ENCODE measurements at places on chromosomes 1 and 21.

- H3K4me1 ChIP-seq: peaks cover 16% of the 10 kb centered on the region
- H3K27ac ChIP-seq: no peak overlapping the region
- no peak for ATAC-seq
- no peak overlapping the region for H3K4me3 ChIP-seq
- no peaks in the 10 kb centered on the region for H3K36me3 ChIP-seq
- peaks cover 8% of the 10 kb centered on the region for H3K27me3 ChIP-seq
Measured at GRCh38 chr21:34034369-34035014, 38.9 kb upstream of the MRPS6 start.

- H3K27ac ChIP-seq: no peak overlapping the region
- no peak overlapping the region for H3K4me3 ChIP-seq
- H3K4me1 ChIP-seq: no peaks in the 10 kb centered on the region
- H3K27me3 ChIP-seq: peaks cover 15% of the 10 kb centered on the region
Measured at GRCh38 chr1:243964915-243965314, 86.2 kb upstream of the ZBTB18 start.

- no peaks in the 10 kb centered on the region for H3K36me3 ChIP-seq
- H3K27me3 ChIP-seq: no peaks in the 10 kb centered on the region
- ATAC-seq: peak; percentile 17
- no peak overlapping the region for H3K4me3 ChIP-seq
- no peaks in the 10 kb centered on the region for H3K4me1 ChIP-seq
- no peak overlapping the region for H3K27ac ChIP-seq
Measured at GRCh38 chr21:45768011-45768739, 124.7 kb downstream of the PCBP3 start.

DNA sequence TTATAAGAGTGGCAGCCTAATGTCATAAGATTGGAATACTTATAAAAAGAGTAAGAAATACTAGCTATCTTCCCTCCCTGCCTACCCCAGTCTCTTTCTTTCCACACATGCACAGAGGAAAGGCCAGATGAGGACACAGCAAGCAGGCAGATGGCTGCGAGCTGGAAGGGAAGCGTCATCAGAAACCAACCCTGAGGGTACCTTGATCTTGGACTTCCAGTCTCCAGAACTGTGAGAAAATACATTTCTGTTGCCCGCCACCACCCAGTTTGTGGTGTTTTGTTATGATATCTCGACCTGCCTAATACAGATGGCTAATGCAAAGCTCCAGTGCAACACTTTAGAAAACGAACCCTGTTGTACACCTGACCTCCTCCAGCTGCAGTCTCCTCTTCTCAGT, 2.3 kb upstream of the OR2C3 start:
- H3K36me3 ChIP-seq: no peaks in the 10 kb centered on the region
- no peak overlapping the region for H3K4me3 ChIP-seq
- no peak for ATAC-seq
- H3K27me3 ChIP-seq: peaks cover 32% of the 10 kb centered on the region
- H3K4me1 ChIP-seq: peaks cover 8% of the 10 kb centered on the region
- no peak overlapping the region for H3K27ac ChIP-seq

- ATAC-seq: no peak
- H3K36me3 ChIP-seq: peaks cover 37% of the 10 kb centered on the region
- no peaks in the 10 kb centered on the region for H3K27me3 ChIP-seq
- no peak overlapping the region for H3K4me3 ChIP-seq
- peaks cover 53% of the 10 kb centered on the region for H3K4me1 ChIP-seq
- H3K27ac ChIP-seq: no peak overlapping the region
Measured at GRCh38 chr1:53308506-53308905, 19.4 kb downstream of the LRP8 start.

DNA sequence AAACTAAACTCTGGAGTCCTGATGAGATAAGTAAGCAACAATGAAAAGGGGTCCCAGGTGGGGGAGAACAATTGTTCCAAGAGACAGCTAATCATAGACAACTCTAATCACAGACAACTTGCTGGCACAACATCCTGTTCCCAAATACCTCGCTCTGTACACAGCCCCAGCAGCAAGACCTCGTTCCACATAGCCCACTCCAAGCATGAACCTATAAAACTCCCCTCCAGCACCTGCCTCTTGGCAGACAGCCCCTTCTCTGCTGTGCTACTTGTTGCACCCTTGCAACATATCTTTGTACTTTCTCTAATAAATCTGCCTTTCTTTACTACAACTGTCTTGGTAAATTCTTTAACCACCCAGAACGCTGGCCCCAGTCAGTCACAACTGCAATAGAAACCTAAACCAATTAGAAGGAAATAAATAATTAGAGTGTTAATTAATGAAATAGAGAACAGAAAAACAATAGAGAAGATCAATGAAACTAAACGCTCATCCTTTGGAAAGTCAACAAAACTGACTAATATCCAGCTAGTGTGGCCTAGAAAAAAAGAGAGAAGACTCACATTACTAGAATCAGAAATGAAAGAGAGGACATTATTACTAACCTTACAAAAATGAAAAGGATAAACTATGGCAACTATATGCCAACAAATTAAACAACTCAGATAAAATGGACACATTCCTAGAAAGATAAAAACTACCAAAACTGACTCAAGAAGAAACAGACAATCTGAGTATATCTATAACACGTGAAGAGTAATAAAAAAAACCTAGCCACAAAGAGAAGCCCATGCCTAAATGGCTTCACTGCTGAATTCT, 36.1 kb downstream of the LRRC40 start:
- no peaks in the 10 kb centered on the region for H3K27me3 ChIP-seq
- H3K36me3 ChIP-seq: peaks cover 48% of the 10 kb centered on the region
- no peaks in the 10 kb centered on the region for H3K4me1 ChIP-seq
- H3K27ac ChIP-seq: no peak overlapping the region

- H3K4me3 ChIP-seq: no peak overlapping the region
- H3K4me1 ChIP-seq: no peaks in the 10 kb centered on the region
- no peak for ATAC-seq
Measured at GRCh38 chr1:2837316-2837715, 35.8 kb upstream of the TTC34 start.

GRCh38 chr1:27163093-27163492, 8.2 kb upstream of the SLC9A1 start:
- no peak overlapping the region for H3K4me3 ChIP-seq
- peak overlapping the region; percentile 83 for H3K27ac ChIP-seq

GRCh38 chr1:94099303-94099702, 21.6 kb downstream of the ABCA4 start:
- no peaks in the 10 kb centered on the region for H3K36me3 ChIP-seq
- ATAC-seq: no peak
- H3K4me1 ChIP-seq: peaks cover 5% of the 10 kb centered on the region
- H3K27me3 ChIP-seq: peaks cover 61% of the 10 kb centered on the region
- no peak overlapping the region for H3K27ac ChIP-seq

DNA sequence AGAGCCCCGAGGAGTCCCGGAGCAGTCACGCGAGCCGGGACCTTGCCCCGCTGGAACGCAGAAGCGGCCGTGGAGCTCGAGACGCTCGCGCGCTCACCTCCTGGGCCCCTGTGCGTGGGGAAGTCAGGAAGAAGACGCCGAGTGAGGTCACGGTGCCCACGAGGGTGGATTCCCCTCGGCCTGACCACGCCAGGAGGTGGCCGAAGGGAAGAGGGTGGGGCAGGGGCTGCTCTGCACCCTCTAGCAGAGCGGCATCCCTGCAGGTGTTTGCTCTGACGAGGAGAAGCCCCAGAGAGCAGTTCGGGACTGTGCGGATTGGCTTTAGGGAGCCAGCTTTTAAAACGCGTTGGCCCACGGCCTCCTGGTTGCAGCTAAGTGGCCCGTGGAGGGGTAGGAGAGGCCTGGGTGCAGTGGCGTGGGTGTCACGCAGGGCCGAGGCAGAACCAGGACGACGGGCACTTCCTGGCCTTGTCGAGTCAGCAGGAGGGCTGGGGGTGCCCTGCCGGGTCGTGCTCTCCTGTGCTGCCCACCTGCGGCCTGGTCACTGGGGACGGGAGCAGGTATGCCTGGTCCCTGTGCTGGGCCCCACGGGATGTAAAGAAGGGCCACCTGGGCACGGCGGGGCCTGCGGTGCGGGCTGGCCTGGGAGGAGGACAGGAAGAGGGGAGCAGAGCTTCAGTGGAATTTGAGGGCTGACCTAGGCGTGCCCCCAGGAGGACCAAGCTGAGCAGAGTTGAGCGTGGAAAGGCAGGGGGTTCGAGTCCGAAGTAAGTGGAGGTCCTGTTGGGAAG, 1.0 kb downstream of the PDXK start:
- peaks cover 9% of the 10 kb centered on the region for H3K27me3 ChIP-seq
- ATAC-seq: peak; percentile 1

DNA sequence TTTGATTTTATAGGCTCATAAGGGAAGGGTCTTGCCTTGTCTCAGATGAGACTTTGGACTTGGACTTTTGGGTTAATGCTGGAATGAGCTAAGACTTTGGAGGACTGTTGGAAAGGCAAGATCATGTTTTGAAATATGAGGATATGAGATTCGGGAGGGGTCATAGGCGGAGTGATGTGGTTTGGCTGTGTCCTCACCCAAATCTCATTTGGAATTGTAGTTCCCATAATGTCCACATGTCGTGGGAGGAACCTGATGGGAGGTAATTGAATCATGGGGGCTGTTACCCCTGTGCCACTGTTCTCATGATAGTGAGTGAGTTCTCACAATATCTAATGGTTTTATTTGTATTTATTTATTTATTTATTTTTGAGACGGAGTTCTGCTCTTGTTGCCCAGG, 6.9 kb upstream of the CSDE1 start:
- no peaks in the 10 kb centered on the region for H3K27me3 ChIP-seq
- no peak for ATAC-seq
- no peak overlapping the region for H3K4me3 ChIP-seq
- H3K4me1 ChIP-seq: no peaks in the 10 kb centered on the region
- H3K36me3 ChIP-seq: peaks cover 14% of the 10 kb centered on the region

- H3K27ac ChIP-seq: no peak overlapping the region
- peaks cover 40% of the 10 kb centered on the region for H3K27me3 ChIP-seq
- H3K4me1 ChIP-seq: no peaks in the 10 kb centered on the region
Measured at GRCh38 chr1:22588899-22589422, 25.7 kb downstream of the EPHA8 start.

DNA sequence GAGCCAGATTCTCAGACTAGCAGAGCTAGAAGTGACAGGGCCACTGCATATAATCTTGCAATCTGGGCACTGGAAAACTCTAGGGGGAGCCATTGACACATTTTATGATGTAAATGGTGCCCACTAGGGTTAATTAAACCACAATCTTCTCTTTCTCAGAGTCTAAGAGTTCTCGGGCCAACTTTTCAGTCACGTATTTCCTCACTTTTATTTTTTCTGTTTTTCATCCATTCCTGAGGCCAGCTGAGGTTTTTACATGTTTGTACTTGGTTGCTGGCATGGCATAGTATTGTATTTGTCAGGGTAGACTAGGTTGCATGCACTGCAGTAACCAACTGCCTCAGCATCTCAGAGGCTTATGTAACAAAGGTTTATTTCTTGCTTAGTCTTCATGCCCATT, 138.2 kb downstream of the ZNF326 start:
- H3K27me3 ChIP-seq: peaks cover 26% of the 10 kb centered on the region
- H3K4me3 ChIP-seq: no peak overlapping the region
- no peak for ATAC-seq

DNA sequence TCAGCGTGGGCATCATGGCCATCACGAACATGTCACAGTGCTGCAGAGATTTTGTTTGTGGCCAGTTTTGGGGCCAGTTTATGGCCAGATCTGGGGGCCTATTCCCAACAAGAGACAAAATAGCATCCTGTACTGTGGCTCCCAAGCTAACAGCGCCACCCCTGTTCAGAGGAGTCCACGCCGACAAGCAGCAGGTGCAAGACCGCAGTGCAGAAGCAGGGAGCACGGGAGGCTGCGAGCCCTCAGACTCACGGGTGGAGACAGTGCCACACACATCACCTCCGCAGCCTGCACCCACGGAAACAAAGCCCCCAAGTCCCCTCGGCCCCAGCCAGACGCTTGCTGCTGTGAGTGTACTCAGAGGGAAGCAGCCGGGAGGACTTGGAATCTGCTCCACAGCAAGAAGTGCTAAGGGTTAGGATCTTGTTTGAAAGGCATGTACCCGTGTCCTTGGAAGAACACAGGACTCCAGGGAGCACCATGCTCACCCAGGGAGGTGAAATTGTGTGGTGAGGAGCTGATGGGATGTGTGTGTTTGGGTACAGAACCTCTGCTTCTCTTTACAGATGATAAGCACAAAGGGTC, 7.1 kb downstream of the TCP10L start:
- H3K4me1 ChIP-seq: no peaks in the 10 kb centered on the region
- H3K27ac ChIP-seq: no peak overlapping the region
- no peak for ATAC-seq

GRCh38 chr1:183218027-183218618, 32.1 kb downstream of the LAMC2 start:
- peaks cover 34% of the 10 kb centered on the region for H3K27me3 ChIP-seq
- no peak for ATAC-seq
- H3K4me3 ChIP-seq: no peak overlapping the region

- H3K27me3 ChIP-seq: no peaks in the 10 kb centered on the region
- H3K4me3 ChIP-seq: no peak overlapping the region
- no peak for ATAC-seq
Measured at GRCh38 chr1:164801791-164802502, 243.0 kb downstream of the PBX1 start.

DNA sequence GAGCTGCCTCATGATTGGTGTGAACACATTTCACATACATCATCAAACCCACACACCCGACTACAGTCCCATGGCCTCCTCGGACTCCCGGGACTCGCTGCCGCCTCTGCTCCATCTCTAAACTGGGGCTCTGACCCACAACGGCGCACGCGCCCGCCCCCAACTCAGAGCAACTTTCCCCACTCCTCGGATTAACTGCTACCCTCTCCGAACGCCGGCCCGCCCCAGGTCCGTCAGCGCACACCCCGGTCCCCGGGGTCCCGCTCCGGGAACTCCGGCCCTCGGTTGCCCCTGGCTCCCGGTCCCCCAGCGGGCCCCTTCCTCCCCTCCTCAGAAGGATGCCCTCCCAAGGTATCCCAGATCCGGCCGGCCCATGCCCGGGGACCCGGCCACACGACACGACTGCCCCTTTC, 740 bp downstream of the DSTYK start:
- H3K27ac ChIP-seq: peak overlapping the region; percentile 93
- H3K4me1 ChIP-seq: peaks cover 39% of the 10 kb centered on the region
- ATAC-seq: no peak
- peak overlapping the region; percentile 87 for H3K4me3 ChIP-seq

GRCh38 chr21:41869771-41870170, 9.4 kb downstream of the PRDM15 start:
- peaks cover 69% of the 10 kb centered on the region for H3K4me1 ChIP-seq
- ATAC-seq: no peak
- no peak overlapping the region for H3K4me3 ChIP-seq
- peaks cover 5% of the 10 kb centered on the region for H3K27me3 ChIP-seq
- H3K36me3 ChIP-seq: peaks cover 26% of the 10 kb centered on the region
- H3K27ac ChIP-seq: no peak overlapping the region

- H3K4me3 ChIP-seq: no peak overlapping the region
- no peak for ATAC-seq
- H3K27ac ChIP-seq: no peak overlapping the region
- peaks cover 25% of the 10 kb centered on the region for H3K27me3 ChIP-seq
- H3K4me1 ChIP-seq: peaks cover 36% of the 10 kb centered on the region
- no peaks in the 10 kb centered on the region for H3K36me3 ChIP-seq
Measured at GRCh38 chr1:2543543-2544092, 12.6 kb upstream of the TNFRSF14 start.

- H3K27me3 ChIP-seq: no peaks in the 10 kb centered on the region
- no peaks in the 10 kb centered on the region for H3K4me1 ChIP-seq
- H3K36me3 ChIP-seq: no peaks in the 10 kb centered on the region
- H3K4me3 ChIP-seq: no peak overlapping the region
- ATAC-seq: no peak
Measured at GRCh38 chr1:102961549-102961948, 146.8 kb downstream of the COL11A1 start.
